ENCODE measurements at places on chromosomes 6 and 20.

DNA sequence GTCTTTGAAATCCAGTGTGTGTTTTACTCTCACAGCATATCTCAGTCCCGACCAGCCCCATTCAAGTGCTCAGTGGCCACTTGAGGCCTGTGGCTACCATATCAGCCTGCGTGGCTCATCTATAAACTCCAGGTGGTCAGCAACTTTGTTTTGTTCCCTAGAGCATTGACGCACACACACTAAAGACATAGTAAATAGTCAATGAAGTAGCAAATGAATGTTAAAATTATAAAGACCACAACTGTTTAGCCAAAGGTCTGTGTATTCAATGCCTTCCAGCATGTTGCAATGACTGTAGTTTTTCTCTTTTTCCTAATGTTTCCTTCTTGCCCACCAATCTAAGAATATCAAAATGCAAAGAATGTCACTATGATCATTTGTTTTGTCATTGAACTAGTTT, 238.2 kb upstream of the ZNF217 start:
- DNase-seq: no peak

- DNase-seq: no peak
Measured at GRCh38 chr6:158018851-158019361, 37.2 kb downstream of the SYNJ2 start.

DNA sequence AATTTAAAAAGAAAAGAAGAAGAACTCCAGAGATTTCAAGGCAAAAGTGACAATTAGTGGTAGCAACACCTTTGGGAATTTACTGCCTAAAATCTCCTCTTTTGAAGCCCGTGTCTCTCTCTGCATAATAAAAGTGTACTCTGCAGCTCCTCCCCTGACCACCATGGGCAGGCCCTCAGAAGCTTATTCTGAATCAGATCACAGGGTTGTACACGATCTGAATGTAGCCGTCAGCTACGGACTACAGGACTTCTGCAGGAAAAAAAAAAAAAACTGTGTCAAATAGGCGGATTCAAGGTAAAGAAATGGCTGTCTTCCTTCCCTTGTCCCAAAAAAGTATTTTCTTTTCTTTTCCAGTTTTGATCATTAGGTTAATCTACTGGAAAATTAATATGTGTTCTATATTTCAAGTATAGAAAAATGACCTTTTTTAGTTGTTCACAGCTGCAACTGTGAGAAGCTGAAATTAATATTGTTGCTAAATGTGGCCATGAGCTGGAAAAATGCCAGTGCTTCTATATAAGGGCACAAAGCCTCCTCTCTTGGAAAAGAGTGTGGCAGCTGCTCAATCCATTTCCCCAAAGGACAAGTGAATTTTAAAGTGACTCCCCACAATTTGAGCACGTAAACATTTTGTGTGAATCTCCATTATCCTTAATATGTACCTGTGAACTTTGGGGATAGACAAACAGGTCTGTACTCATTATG, 397.4 kb downstream of the C6orf118 start:
- no peak for DNase-seq

DNA sequence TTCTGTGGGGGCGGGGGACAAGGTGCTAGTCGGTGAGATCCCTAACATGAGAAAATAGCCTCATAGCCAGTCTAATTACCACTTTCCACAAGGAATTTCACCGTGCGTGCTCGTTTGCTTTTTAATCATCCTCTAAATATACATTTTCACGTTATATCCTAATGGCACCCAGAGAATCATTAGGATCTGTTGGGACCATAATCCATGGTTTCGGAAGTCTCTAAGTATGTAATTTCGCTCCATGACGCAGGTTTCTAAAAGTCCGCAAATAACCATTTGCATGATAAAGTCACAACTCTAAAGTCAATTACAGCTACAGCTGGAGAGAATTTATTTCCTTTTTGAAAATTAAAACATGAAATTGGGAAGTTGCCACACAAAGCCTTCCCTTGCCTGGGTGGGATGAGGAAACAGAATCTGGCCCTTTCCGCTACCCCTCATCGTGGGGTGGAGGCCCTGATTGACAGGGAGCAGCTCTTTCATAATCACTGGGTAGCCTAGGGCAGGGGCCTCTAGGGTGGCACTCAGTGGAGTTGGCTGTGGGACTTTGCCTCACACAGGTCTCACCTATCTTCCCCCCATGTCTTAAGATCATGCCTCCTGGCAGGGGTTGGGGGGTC, 81.9 kb downstream of the LRFN2 start:
- peak; percentile 53 for DNase-seq

DNA sequence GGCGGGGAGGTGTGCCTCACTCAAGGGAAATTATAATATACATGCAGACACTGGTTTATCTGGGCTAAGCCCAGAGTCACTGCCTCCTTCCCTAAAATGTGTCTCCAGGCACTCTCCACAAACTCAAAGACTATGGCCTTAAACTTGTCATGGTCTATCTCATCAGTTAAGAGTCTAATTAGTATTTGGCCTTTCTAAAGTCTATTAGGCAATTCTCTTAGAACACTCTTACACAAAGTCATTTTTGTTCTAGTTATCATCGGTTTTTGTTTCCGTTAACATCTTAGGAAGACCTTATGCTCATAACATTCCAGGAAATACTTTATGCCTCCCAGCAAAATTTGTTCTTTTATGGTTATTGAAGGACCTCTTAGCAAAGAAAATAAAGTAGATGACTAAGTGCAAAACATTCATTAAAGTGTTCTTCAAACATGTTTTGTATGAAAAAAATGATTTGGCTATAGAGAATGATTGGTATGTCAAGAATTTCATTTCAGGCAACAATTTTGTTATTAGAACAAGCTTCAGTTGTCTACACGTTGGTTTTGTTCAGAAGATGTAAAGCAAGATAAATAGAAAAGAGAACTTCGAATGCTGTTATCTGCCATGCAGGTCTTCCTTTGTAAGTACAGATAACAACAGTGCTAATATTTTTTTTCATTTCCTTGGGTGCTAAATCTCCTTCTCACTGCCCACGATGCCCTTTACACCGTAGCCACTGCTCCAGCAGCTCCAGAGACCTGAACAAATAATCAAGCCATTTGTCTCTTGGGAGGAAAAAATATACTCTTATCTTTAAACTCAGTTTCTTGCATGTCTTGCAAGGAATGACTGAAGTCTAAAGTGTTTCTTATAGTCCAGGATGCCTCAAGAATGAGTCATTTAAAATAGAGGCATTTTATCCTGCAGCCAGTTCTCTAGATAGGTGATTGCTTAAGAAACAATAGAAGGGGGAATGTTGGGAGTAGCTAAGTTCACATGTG, 170.4 kb downstream of the HTR1B start:
- DNase-seq: no peak

GRCh38 chr20:50093240-50093639, 19.7 kb downstream of the UBE2V1 start:
- DNase-seq: no peak

DNA sequence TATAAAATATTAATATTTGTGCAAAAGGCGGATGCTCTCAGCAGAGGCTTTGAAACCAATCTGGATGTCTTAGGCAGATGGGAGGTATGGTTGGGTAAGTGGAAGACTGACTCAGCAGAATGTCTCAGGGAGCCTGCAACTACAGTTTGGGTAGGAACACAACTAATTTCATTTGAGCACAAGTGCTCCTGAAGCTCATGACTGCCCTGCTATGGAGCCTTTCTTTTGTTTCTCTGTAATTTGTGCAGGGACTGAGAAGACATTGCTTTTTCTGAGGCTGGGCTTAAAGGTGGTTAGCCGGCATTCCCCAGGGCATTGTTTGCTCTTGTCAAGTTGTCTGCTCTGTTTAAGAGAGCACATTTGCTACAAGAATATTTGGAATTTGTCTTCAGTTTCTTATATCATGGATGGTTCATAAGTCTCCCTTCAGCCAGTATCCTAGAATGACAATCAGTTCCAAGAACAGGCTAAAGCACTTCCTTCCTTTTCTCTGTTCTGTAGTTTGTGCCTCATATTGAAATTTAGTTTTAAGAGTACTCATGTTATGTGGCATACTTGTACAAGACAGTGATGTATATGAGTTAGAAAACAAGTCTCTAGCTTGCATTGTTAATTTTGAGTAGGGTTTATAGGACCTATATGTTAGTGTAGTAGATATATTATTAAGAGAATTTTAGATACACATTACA, 208.3 kb downstream of the ZFAND3 start:
- DNase-seq: no peak

DNA sequence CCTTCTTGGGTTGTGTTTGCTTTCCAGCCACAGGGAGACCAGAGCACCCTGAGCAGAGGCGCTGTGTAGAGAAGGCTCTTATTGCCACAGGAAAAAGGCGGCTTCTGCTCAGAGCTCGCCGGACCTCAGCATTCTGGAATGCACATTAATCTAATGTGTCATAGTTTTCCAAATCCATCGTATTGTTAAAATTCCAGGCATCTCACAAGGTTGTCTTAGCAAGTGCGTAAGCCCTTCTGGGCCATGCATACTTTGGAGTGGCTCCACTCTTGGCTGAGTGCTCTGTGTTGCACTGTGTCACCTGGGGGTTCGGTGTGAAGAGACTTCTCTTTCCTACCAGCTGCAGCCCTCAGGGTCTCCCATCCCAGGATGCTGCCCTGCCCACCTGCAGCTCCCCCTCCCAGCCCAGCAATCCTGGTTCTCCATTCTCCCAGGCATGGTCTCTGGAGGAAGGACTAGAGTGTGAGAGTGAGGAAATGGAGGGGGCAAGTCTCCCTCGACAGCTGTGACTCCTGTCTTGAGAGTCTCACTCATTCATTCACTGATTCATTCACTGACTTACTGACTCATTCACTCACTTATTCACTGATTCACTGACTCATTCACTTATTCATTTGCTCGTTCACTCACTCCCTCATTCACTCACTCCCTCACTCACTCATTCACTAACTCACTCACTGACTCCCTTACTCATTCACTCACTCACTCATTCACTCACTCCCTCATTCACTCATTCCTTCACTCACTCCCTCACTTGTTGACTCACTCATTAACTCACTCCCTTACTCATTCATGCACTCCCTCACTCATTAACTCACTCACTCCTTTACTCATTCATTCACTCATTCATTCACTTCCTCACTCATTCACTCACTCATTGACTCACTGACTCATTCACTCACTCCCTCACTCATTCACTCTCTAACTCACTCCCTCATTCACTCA, 83.7 kb upstream of the MPC1 start:
- DNase-seq: no peak

DNA sequence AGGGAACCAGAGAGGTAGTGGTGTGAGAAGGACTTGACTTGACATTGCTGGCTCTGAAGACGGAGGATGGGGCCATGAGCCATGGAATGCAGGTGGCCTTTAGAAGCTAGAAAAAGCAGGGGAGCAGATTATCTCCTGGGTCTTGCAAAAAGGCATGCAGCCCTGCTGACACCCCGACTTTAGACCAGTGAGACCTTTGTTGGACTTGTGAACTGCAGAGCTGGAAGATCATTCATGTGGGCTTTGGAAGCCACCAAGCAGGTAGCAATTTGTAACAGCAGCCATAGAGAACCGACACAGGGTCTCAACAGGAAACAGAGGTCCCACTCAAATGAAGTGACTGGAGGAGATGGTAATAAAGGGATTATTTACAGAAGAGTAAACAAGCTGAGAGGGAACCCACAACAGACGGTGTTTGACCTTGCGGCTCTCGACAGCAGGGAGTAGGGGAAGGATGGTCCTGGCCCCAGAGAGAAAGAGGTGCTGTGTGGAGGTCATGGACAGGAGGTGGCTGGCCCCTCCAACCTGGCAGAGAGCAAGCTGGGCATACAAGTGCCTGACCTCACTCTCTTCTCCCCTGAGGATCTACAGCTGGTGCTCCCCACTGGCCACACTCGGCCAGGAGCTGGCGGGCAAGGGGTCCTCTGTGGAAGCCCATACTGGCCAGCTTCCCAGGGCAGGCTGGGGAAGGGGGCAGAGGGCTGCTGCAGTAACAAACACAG, 43.9 kb downstream of the SLC22A23 start:
- DNase-seq: no peak

DNA sequence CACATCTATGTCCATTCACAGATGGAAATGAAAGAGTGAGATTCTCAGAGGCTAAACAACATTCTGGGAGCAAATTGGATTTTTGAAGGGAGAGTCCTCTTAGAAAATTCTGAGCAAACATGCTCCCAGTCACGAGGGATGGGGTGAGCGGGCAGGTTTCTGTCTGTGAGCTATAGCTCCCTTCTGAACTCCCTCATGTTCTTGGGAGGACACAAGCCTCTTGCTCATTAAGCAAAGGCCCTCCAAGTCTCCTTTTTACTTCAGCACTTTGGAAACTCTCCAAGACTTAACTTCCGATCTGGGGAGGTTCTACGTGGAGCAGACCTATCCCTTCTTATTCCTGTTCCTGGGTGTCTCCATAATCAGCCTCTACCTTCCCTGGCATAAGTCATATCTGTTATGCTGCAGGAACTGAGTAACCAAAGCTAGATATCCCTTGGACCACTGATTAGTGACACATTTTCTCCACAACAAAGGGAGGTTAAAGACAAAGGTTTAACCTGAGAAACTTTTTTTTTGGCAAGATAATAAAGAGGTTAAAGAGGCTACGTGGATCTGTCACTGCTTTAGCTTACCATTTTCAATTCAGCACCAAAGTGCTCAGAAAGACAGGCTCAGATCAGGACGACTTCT, 33.0 kb upstream of the SMIM29 start:
- DNase-seq: no peak

- DNase-seq: peak; percentile 28
Measured at GRCh38 chr6:111802015-111802414, 71.2 kb downstream of the FYN start.

DNA sequence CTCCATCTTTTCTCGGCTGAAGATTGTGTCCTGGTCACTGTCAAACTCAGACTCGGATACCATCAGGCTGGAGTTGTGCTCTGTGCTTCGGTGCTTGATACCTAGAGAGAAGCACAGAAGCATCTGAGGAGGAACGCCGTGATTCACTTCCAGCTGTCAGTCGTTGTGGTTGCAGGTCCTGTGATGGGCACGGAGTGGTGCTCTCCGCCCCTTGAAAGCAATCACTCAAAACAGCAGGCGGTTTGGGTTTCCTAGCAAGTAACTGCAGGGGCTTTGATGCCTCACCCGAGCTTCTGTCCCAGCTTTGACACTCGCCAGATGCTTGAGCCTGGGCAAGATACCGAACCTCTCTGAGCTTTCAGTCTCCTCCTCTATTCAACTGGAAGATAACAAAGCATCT, 52.5 kb downstream of the ALDH5A1 start:
- no peak for DNase-seq

- DNase-seq: no peak
Measured at GRCh38 chr6:156980515-156980914, 203.3 kb downstream of the ARID1B start.

GRCh38 chr20:1165521-1165920, 19.3 kb downstream of the TMEM74B start:
- no peak for DNase-seq

DNA sequence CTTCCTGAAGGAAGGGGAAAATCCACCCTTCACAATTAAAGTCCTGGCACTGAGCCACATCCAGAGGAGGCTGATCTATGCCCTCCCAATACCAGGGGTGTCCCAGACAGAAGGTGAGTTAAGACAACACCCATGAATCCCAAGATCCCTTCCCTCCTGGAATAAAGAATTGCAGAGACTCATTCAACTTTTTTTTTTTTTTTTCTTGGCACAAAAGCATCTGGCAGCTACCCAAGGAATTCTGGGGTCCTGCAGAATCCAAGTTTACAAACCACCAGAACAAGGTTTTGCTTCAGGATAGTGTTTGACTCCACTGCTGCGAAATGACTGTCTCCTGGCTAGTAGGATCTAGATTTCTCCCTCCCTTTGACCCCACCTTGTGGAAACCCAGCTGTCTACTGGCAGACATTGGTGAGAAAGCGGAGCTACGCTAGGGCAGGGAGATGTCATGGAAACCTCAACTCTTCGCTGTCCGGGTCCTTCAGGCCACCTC, 37.4 kb downstream of the JAG1 start:
- DNase-seq: no peak

GRCh38 chr6:134172020-134172705, 119.7 kb upstream of the SLC2A12 start:
- peak; percentile 6 for DNase-seq

- no peak for DNase-seq
Measured at GRCh38 chr20:58646257-58646656, 4.8 kb upstream of the STX16 start.

Data from suppressor macrophage treated with lipopolysaccharide for 4 hours (primary cell).